HCT116 (cell line): ENCODE measurements at places on chromosomes 4 and X.
A peak's percentile ranks its signal among the peaks of the same experiment; 100 is the strongest.

DNA sequence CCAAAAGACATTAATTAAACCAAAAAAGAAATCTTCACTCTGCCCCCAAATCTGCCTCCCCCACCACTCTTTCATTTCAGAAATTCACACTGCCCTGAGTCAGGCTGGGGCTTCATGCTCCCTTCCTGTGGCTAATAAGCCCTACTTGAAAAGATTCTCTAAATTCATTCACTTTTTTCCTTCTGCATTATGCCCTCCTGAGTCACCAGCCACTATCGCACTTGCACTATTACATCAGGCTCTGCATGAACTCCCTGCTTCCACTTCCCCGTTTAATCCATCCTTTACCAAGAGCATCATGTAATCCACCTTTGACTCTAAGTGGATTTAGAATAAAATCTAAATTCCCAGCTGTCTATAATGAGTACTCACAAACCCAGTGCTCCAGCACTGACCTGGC, 295.4 kb upstream of the KLF3 start:
- no peaks in the 10 kb centered on the region for H3K36me3 ChIP-seq
- H3K27ac ChIP-seq = no peak overlapping the region
- no peaks in the 10 kb centered on the region for H3K27me3 ChIP-seq
- no peak for DNase-seq

- no peak overlapping the region for H3K27ac ChIP-seq
- no peaks in the 10 kb centered on the region for H3K4me1 ChIP-seq
- no peak overlapping the region for H3K4me3 ChIP-seq
- no peaks in the 10 kb centered on the region for H3K27me3 ChIP-seq
- no peaks in the 10 kb centered on the region for H3K36me3 ChIP-seq
Observed at GRCh38 chr4:166078955-166079354, 205.9 kb downstream of the TLL1 start.

DNA sequence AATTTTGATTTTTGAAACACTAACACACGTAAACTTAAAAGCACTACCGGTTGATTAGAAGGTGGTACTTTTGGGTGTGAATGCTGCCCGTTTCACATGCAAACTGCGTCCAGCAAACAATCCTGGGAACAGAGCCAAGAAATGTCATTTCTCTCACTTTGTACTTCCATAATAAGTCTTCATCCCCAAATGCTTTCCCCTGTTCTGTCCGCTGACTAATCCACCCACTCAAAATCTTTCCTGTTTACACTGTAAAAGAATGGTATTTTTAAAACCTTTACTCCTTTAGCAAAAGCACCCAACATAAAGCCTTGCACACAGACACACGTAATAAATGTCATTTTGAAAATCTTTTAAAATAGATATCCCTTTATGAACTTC, 39.1 kb upstream of the PDLIM5 start:
- DNase-seq = peak; percentile 76
- H3K36me3 ChIP-seq = no peaks in the 10 kb centered on the region
- no peaks in the 10 kb centered on the region for H3K27me3 ChIP-seq
- peak overlapping the region; percentile 44 for H3K4me3 ChIP-seq
- H3K27ac ChIP-seq = peak overlapping the region; percentile 79

- DNase-seq = no peak
- no peaks in the 10 kb centered on the region for H3K36me3 ChIP-seq
- no peaks in the 10 kb centered on the region for H3K4me1 ChIP-seq
Observed at GRCh38 chrX:151570561-151570960, 7.1 kb downstream of the PASD1 start.

GRCh38 chrX:68894513-68895340, 65.9 kb downstream of the EFNB1 start:
- no peaks in the 10 kb centered on the region for H3K36me3 ChIP-seq
- H3K27ac ChIP-seq = no peak overlapping the region

DNA sequence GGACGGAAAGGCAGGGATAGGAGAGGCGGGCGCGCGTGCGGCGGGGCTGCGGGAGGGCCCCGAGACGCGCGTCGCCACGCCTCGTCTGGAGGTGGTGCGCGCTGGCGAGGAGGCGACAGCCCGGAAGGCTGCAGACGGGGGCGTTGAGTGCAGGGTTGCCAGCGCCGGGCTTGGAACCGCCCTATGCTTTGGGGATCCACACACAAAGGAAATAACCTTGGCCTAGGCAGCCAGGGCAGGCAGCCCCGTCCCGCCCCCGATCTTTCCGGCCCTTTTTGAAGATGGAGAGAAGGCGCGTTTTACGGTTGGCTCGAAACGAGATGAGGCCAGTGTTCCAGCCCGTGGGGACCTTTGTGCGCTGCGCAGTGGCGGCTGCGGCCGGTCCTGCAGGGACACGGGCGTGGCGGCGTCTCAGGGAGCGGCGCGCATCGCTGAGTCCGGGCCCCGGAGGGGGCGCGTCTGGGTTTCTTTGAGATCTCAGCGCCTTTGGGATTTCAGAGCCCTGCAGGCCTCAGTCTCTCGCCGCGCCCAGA, 50.8 kb upstream of the TRIM2 start:
- no peak for DNase-seq
- peak overlapping the region; percentile 38 for H3K4me3 ChIP-seq
- H3K4me1 ChIP-seq = peaks cover 21% of the 10 kb centered on the region
- H3K27ac ChIP-seq = peak overlapping the region; percentile 26; the same call in 1 of the 2 replicates

GRCh38 chr4:5370286-5370685, 319.0 kb downstream of the STK32B start:
- DNase-seq = no peak
- peaks cover 9% of the 10 kb centered on the region; the same call in 1 of the 2 replicates for H3K27me3 ChIP-seq
- no peak overlapping the region for H3K27ac ChIP-seq
